ENCODE measurements at places on chromosomes 13 and 19.

- DNase-seq, result peak; percentile 13
Observed at GRCh38 chr13:101514695-101515275, 62.3 kb downstream of the ITGBL1 start.

DNA sequence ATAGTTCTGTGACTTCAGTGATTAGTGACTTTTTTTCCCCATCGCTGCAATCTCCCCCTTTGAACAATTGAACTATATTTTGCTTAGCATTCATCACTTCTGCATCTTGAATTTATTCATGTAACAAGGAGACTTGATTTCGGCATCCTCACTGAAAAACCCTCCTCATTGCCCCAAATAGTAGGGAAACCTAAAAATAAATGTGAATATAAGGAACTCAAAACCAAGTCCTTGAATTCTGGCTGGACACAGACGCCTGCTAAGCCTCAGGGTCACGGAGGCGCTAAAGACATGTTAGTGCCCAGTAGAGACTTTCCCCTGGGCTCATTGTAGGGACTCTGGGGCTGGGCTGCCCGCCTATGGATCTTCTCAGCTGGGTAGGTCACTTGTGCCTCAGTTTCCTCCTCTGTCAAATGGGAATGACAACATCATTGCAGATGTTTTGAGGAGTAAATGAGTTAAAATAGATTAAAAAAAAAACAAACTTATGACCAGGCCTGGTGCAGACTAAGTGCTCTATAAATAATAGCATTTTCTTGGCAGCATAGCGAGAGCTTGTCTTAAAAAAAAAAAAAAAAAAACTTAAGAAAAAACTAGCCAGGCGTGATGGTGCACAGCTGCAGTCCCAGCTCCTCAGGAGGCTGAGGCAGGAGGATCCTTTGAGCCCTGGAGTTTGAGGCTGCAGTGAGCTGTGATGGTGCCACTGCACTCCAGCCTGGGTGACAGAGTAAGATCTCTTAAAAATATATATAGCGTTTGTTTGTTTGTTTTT is 1.8 kb upstream of the ADGRE5 start:
- DNase-seq, result no peak

DNA sequence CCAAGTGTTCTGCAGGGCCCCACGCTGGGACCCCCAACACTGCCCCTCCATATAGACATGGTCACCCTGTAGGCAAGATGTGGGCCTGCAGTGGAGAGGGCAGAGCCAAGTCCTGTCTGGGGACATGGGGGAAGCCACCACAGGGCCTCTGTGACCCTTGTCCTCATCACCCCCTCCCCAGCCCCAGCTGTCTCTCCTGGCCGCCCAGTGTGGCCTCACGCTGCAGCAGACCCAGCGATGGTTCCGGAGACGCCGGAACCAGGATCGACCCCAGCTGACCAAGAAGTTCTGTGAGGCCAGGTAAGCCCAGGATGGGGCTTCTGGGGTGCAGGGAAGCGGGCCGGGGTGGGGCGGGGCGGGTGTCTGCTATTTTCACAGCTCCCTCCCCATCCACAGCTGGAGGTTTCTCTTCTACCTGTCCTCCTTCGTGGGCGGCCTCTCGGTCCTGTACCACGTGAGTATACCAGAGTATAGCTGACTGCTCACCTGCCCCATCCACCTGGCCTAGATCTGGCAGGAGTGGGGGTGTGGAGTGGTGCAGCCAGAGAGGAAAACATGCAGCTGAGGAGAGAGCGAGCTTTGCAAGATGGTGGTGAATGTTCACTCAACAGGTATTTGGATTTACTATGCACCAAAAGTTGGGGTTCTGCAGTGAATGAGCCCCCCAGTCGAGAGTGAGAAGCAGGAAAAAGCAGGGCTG is 46.4 kb downstream of the CERS4 start:
- DNase-seq, result no peak

- no peak for DNase-seq
Observed at GRCh38 chr13:113315992-113316391, 19.0 kb downstream of the LAMP1 start.

- no peak for DNase-seq
Observed at GRCh38 chr19:17778251-17778967, 16.5 kb upstream of the B3GNT3 start.

DNA sequence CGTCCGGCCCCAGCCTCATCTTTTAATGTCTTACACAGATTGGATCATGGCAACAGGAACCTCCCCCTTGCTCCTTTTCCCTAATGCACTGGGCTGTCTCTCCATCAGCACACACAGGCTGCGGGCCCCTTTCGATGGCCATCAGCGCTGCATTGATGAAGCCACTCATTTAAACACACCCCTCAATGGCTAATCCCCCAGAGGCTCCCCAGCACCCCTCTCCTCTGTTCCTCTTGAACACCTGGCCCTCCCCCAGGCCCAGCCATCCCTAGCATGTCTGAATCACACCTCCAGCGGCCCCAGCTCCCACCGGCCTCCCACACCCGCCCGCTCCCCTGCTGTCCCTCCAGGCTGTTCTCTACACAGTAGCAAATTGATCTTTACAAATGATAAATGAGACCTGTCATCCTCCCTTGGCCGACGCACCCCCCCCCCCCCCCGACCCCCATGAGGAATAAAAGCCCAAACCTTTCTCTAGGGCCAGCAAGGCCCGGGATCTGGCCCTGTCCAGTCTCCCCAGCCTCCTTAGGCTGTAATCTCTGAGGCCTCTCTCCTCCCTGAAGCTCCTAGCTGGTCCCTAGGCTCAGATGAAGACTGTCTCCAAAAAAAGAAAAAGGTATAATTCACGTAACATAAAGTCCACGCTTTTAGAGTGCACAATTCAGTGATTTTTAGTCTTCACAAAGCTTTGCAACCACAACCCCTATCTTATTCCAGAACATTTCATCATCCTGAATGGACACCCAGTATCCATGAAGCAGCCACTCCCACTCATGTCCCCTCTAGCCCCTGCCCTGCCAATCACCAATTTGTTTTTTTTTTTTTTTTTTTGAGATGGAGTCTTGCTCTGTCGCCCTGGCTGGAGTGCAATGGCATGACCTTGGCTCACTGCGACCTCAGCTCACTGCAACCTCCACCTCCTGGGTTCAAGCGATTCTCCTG is 7.4 kb downstream of the RPL28 start:
- DNase-seq, result no peak

GRCh38 chr13:22793598-22794134 is 387.1 kb upstream of the SGCG start:
- DNase-seq, result no peak

- DNase-seq, result no peak
Observed at GRCh38 chr13:64866331-64866730, 2363.8 kb downstream of the PCDH9 start.

DNA sequence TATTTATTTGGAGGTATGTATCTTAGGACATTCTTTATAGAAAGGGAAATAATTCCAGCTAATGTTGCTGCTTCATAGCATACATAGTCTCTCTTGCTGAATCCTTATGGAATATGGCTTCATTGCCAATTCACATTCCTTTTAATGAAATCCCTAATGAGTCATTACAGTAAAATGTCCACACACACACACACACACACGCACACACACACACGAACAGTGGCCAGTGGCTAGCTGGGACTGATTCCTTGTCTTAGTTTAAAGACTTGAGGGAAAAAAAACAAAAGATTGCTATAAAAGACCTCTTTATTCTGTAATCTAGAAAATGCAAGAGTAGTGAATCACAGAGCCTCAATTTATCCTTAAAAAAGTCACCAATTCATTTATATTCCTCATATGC is 301.6 kb downstream of the SLITRK6 start:
- no peak for DNase-seq

- no peak for DNase-seq
Observed at GRCh38 chr19:49809160-49809940, 3.7 kb downstream of the FUZ start.

GRCh38 chr19:7917267-7918061 is 2.7 kb upstream of the SNAPC2 start:
- DNase-seq, result no peak

DNA sequence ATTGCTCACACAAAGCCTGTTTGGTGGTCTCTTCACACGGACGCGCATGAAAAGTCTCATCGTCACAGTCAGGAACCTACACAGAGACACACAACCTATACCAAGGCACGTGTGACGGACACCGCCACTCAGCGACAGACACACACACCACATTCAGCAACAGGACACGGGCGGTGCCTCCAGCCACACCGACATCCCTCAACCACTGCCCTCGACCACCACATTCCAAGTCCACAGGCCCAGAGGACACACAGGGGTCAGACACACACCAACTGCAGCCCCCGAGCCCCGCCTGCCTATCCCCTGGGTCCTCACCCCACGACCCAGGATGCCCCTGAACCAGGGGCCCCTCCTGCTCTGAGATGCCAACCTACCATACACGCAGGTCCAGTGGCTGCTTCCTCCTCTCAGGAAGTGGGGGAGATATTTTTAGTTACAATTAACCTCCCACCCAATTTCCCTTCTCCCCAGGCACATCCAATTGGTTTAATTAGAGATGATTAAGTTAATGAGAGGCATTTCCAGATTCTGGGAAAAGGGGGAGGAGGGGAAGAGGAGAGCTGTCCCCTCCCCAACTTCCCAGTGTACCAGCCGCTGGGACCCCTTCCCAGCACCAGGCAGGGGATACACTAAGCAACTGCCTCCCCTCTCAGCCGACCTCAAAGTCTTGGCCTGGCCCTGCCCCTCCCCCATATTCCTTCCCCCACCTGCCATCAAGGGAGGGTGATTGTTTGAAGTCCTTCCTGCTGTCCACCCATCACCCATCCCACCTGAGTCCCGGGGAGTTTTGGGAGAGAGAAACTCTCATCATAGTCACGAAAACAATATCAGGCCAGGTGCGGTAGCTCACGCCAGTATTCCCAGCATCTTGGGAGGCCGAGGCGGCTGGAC is 20.4 kb downstream of the MEIS3 start:
- no peak for DNase-seq

- no peak for DNase-seq
Observed at GRCh38 chr19:4083677-4084546, 17.2 kb upstream of the ZBTB7A start.

Data from NCI-H2081 treated with DMSO at 0.1 percent for 48 hours (cell line).